ENCODE measurements at places on chromosomes 16 and 17.

- DNase-seq = no peak
These were observed 5.6 kb downstream of the CASKIN2 start for GRCh38 chr17:75509528-75510258.

- no peak for DNase-seq
These were observed 19.8 kb upstream of the PIK3R6 start for GRCh38 chr17:8887301-8887700.

- no peak for DNase-seq
These were observed 17.7 kb upstream of the C16orf95 start for GRCh38 chr16:87334651-87335624.

GRCh38 chr16:63749276-63749675 is 1372.6 kb downstream of the CDH11 start:
- DNase-seq = no peak

GRCh38 chr17:50661348-50661747 is 26.7 kb downstream of the ABCC3 start:
- no peak for DNase-seq
